ENCODE measurements at places on chromosomes 7 and 10.

- no peak for DNase-seq
Observed at GRCh38 chr7:127317447-127317961, 64.8 kb upstream of the GRM8 start.

DNA sequence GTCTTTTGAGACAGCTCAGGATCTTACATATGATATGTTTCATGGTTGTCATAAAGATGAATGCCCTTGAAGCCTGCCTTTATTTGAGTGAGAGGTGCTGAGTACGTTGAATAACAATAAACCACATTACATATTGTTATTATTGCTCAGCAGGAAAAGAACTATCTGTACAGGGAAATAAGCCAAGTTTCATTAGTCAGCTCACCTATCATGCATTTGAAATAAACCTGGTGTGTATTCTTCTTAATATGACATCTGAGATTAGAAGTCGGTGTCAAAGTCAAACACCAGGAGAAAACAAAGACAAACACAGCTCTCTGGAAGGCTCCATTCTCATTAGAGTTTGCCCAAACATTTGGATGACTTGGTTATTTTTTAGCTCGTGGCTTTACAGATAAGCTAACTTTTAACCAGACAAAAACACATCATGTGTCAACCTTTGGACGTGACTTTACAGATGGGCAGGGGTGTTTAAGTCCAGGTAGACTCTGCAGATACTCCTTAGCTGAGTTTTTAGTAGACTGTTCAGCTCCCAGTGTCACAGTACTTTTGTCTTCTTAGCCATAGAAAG lies 71.2 kb upstream of the AOAH start:
- DNase-seq, result no peak

- DNase-seq, result no peak
Observed at GRCh38 chr7:1557771-1558170, 1.8 kb upstream of the TMEM184A start.

DNA sequence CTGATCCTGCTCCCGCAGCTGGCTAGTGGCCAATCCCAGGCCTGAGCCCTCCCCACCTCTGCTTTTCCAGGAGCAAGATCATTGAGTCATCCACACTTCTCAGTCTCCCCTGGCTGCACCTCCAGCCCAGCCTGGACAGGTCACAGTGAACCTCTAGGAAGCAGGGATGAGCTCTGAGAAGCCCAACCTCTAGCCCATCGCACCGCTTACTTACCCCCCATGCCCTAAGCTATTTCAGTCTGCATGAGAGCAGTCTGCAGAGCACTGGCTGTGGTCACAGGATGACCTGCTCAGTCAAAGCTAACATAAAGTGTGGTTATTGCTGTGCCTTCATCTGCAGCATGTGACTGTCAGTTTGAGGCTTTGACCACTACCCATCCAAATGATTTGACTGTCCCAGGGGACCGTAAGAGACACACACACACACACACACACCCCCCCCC lies 129.2 kb downstream of the SORBS1 start:
- no peak for DNase-seq

DNA sequence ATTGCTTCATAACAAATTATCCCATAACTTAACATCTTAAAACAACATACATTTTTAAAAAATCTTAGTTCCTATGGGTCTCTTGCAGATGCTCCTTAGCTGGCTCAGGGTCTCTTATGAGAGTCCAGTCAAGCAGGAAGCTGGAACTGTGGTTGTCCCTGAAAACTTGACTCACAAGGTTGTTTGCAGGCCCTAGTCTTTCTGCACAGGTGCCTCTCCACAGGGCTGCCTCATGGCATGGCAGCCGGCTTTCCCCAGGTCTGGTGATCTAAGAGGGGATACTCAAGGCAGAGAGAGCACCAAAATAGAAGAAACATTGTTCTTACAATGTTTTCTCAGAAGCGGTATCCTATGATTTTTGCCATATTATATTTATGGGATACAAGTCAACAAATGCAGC lies 127.1 kb downstream of the CDK14 start:
- DNase-seq, result no peak

- no peak for DNase-seq
Observed at GRCh38 chr10:125662584-125662983, 20.4 kb downstream of the TEX36 start.

GRCh38 chr10:30378201-30378995 lies 29.3 kb upstream of the MTPAP start:
- no peak for DNase-seq

DNA sequence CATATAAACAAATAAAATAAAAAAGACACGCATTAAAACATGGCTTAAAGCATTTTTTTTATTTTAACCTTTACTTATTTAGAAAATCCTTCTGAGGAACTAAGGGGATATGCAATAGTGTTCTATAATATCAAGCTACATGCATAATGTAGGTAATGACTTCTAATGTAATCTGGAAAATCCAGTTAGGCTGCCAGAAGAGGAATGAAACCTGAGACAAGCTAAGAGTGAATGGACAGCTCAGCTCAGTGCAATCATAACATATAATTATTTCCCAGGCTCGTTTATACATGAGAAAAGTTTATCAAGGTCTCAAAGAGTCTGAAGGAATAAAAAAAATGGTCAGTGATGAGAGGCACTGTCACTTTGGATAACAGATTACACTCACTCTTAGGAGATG lies 649.0 kb upstream of the PCDH15 start:
- DNase-seq, result no peak

DNA sequence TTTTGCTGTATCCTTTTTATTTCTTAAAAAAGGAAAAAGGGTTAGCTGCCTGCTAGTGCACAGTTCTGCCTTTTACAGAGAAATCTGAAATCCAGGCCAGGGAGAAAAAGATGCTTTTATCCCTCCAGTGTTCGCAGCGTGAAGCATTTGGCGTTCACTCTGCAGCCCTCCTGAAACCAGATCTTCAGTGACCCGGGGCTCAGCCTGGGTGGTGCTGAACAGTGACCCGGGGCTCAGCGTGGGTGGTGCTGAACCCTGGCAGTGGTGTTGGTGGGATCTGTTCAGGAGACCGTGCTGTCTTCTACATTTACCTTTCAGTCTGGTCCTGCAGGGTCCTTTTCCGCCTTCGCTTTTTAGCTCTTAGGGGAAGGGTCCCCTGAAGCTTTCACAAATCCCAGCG lies 164.7 kb upstream of the KLF6 start:
- DNase-seq, result no peak

DNA sequence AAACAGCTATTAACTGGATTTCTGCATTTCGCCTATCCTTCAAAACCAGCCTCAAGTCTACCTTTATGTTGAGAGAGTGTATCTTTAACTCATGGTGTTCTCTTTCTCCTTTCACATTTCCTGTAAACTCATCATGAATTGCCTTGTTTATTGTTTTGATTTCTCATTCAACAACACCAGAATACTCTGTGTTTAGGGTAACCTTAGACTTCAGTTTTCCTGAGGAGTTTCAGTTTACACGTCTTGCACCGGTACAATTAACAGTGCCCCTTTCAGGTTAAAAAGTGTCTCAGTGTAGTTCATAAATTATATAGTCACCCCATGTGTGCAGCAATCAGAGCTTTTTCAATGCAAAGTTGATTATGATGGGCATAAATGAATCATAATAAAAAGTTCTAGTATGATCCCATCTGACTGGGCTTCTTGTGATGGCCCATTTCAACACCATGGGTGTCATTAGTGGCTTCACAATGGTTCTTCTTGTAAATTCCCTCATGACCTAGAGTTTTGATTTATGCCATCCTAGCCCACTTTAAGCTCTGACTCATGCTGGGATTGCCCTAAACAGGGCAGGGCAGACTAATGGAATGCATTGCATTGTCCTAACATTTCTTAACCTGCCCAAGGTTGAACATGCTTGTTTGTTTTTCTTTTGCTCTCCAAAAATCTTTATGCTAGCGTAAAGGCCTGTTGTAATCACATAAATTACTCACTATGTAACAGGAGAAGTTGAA lies 22.0 kb downstream of the ITGB8 start:
- no peak for DNase-seq

DNA sequence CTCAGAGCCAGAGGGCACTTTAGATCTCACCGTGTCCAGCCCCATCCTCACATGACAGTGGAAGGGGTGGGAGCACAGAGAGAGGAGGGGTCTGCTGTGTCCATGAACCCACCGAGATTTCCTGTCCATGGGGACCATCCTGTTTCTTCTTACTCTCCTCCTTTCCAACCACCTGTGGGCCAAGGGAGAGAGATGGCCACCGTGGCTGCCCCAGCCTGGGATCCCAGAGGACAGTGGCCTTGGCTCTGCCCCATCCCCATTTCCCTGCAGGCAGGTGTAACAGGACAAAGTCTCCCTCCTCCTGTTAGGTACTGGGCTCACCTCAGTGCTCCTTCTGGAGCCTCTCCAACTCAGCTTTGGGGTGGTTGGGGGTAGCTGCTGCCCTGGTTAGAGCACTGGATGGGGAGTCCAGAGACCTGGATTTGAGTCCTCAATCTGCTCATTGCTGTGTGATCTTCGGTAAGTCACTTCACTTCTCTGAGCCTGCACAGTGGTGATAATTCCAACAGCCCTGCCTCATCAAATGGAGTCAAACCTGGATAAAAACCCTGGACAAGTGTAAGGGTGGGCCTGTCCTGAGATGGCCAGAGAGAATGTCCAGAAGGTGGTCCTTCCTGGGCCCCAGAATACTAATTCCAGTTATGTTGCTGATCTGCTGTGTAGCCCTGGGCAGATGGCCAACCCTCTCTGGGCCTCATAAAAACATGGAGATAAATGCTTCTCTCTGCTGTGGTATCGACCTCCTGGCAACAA lies 17.8 kb upstream of the PCBD1 start:
- no peak for DNase-seq

- DNase-seq, result no peak
Observed at GRCh38 chr7:40546616-40547501, 412.1 kb downstream of the SUGCT start.

GRCh38 chr7:131365838-131366237 lies 38.2 kb downstream of the MKLN1 start:
- no peak for DNase-seq

GRCh38 chr10:27052656-27053055 lies 47.6 kb downstream of the ANKRD26 start:
- DNase-seq, result no peak

DNA sequence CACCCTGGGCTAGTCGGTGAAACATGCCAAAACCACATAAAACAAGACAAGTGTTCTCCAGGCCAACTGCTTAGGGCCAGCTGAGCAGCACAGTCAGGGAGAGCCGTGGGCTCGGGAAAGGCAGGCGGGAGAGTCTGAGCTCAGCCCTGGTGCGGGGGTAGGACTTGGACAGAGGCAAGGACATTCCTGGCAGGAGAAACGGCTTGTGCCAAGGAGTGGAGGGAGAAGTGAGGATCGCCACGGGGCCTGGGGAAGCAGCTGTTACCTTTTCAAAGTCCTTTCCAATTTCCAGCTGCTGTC lies 4.2 kb downstream of the ELN start:
- DNase-seq, result no peak

- no peak for DNase-seq
Observed at GRCh38 chr7:25448301-25448700, 220.0 kb upstream of the NPVF start.

DNA sequence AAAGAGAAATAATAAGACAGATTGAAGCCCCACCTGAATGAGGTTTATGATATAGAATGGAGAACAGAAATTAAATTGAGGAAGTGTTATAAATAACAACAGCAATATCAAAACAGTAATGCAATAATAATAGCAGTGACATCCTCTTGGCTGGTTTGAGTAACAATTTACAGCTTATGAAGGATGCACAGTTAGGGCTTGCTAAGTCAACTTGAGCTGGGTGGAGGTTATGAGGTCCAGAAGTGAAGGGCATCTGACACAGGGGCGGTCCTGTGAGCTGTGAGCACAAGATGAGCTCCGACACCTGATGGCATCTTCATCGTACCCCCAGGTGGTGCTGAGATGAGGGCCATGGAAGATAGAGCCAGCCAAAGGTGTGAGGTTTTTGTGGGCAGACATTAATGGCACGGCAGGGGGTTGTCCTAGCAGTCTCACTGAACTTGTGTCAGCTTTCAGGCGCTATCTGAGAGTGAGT lies 30.5 kb downstream of the ARHGAP22 start:
- no peak for DNase-seq

DNA sequence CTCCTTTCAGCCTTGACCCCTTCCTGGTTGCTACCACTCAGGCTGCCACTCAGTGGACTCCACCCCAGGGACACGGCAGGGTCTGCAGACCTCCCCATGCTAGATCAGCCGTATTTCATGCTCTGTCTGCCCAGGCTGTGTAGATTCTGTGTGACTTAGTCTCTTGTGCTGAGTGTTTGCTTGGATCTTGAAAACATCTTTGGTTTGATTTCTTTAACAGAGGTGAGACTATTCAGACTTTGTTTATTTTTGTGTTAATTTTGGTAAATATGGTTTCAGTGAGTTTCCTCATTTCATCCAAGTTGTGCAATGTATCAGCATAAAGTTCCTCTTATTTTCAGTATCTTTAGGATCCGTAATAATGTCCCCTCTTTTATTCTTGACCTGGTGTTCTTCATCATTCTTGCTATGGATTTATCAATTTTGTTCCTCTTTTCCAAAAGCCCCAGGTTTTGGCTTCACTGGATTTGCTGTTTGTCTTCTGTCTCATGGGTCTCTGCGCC lies 21.2 kb upstream of the PWWP2B start:
- no peak for DNase-seq

- peak; percentile 3 for DNase-seq
Observed at GRCh38 chr7:45574416-45574668, 174 bp downstream of the ADCY1 start.

- peak; percentile 15 for DNase-seq
Observed at GRCh38 chr10:109887243-109887642, 36.1 kb downstream of the XPNPEP1 start.

DNA sequence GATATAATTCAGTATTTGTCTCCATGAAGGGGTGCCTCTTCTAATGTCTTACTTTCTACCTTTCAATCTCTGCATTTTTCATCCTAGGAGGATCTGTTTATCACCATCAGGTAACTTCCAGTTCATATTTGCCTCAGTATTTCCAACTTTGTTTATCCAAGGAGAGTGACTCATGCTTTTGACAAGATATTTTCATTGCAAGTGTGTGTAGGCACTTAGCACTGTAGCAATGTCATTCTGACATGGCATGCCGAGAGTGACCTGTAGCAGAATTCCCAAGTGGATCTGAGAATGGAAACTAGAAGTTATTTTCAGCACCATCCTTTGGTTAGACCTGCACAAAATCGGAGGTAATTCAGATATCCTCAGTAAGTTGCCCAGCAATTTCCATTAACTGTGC lies 129.9 kb downstream of the INHBA start:
- no peak for DNase-seq

GRCh38 chr7:110940756-110941155 lies 150.2 kb upstream of the LRRN3 start:
- no peak for DNase-seq

GRCh38 chr10:34183016-34183796 lies 631.9 kb downstream of the PARD3 start:
- no peak for DNase-seq

- DNase-seq, result no peak
Observed at GRCh38 chr7:613442-614140, 93.9 kb upstream of the PDGFA start.

All from fibroblast of skin of left biceps (primary cell).